ENCODE measurements at places on chromosomes 12 and 14. TPM values are rescaled to one million over a fixed set of nuclear protein-coding genes. Genes with fewer than 3 reads are reported as not detected.

The MIPOL1 gene
- 21.2 TPM for total RNA-seq

GRCh38 chr12:92242907-92243306 lies 97.3 kb upstream of the BTG1 start:
- no peak for DNase-seq

GRCh38 chr12:105270671-105271255 lies 34.8 kb upstream of the APPL2 start:
- peak; percentile 29 for DNase-seq

- DNase-seq, result no peak
Observed at GRCh38 chr12:92695577-92695976, 7.2 kb upstream of the PLEKHG7 start.

- DNase-seq, result no peak
Observed at GRCh38 chr12:8475508-8476203, 19.9 kb downstream of the CLEC6A start.

- DNase-seq, result no peak
Observed at GRCh38 chr12:105190530-105190929, 45.4 kb downstream of the APPL2 start.

DNA sequence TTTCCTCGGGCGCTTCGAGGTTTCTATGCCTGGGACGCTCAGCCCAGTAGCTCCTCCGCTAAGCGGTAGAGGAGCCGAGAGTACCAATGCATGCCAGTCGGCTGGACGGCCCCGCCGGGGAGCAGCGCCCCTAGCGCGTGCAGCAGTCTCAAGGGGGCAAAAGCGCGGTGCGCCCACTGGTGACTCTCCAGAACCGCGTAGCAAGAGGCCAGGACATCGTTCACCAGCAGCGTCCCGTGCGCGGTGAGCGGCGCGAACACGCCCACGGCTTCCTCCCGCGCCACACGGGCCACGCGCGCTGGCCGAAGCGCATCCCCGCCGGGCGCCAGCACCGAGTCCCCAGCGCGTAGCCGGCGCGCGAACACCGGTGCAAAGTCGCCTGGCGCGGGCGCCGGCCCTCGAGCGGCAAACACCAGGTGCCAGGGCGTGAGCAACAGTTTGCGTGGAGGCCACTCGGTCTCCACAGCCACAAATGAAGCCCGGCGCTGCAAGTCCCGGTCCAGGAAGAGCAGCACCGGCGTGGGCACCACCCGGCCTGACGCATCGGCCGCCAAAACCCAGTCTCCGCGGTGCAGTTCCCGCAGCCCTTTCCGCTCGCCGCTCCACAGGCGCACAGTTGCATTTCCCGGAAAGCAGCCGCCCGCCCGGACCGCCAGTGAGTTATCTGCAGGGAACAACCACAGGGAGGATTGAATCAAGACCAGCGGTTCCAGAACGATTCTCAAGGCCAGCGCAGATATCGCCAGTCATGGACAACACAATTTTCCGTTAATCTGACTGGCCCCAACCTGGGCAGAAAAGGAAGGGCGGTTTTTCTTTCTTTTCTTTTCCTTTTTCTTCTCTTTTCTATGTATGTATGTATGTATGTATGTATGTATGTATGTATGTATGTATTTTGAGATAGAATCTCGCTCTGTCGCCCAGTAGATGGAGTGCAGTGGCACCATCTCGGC lies 4.5 kb downstream of the DHH start:
- no peak for DNase-seq

GRCh38 chr12:121013715-121014114 lies 2.6 kb downstream of the C12orf43 start:
- DNase-seq, result no peak

- DNase-seq, result no peak
Observed at GRCh38 chr12:43320281-43320680, 231.7 kb downstream of the ADAMTS20 start.

DNA sequence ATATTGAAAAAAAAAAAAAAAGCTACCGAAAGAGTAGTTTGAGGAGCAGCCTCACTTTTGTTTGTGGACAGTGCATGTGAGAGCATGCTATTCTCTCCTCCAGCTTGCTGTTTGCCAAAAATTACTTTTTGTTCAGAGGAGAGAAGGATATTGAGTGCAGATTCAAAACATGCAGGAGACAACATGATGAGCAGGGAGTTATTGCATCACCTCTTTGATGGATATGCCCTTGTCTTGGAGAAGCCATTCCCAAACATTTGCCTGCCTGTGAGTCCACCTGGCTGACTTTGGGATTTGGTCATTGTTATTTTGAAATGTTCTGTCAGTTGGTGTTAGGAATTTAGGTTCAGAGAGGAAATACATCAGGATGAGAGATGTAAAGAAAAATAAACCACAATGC lies 2.4 kb downstream of the C12orf75 start:
- DNase-seq, result no peak

DNA sequence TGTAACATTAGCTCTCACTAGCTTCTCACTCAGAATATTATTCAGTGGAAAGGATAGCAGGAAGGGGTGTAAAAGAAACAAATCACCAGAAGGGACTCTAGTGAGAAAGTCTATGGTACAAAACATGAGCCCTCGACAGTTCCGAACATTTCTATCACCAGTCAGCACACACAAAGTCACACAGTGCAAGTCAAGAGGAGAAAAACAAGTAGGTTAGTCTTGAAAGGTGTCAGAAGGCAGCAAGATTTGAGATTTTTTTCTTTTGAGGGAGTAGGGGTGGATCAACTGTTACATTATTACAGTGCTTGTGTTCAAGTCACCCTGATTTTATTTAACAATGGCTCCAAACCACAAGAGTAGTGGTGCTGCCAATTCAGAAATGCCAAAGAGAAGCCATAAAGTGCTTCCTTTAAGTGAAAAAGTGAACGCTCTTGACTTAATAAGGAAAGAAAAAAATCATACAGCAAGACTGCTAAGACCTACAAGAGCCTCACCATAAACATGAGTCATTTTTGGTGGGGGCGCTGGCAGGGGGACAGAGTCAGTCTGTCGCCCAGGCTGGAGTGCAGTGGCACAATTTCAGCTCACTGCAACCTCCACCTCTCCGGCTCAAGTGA lies 42.3 kb downstream of the GNS start:
- DNase-seq, result no peak

DNA sequence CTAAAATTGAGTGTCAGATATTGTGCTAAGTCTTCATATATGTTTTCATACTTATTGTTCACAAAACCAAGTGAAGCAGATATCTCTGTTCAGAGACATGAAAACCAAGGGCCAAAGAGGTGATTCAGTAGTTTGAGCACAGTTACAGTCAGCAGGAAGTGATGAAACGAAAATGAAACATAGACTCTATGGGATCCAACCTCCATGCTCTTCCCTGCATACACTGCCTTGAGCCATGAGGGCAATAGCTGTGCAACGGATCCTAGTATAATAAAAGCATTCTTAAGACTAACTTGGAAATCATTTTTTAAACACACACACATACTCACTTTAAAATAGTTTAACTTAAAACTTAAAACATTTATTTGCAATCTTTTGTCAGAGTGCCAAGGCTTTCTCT lies 27.9 kb downstream of the ESR2 start:
- no peak for DNase-seq
